ENCODE measurements at places on chromosomes 11 and 22. TPM values are rescaled to one million over a fixed set of nuclear protein-coding genes. Genes with fewer than 3 reads are reported as not detected.
A peak's percentile ranks its signal among the peaks of the same experiment; 100 is the strongest.

DNA sequence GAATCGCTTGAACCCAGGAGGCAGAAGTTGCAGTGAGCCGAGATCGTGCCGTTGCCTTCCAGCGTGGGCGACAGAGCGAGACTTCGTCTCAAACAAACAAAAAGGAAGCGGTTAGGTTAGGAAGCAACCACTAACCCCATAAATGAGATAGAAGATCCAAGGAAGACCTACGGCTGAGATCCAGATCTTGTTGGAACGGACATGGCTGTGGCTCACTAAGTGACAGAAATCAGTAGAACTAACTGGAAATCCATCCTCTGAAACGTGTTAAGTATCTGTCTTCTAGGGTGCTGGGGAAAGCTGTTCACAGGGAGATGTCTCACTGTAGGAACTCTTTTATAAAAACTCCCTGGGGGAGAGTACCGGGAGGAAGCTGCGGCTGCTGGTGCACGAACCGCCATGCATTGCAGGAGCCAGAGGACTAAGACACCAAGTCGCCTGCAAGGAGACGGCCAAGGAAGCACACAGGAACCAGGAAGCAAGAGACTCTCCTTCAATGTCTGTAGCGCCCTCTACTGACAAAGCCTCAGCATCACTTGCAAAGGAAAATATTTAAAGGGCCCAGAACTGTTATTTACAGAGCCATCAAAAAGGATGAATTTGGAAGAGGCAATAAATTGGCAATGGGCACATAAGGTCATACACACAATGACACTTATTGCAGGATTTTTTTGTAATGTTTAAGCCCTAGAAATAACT is 16.9 kb upstream of the SPTY2D1 start:
- DNase-seq, result peak; percentile 66
- H3K27ac ChIP-seq, result no peak overlapping the region
- H3K4me1 ChIP-seq, result no peaks in the 10 kb centered on the region
- H3K27me3 ChIP-seq, result no peaks in the 10 kb centered on the region
- no peak overlapping the region for H3K4me3 ChIP-seq
- no peaks in the 10 kb centered on the region for H3K36me3 ChIP-seq

DNA sequence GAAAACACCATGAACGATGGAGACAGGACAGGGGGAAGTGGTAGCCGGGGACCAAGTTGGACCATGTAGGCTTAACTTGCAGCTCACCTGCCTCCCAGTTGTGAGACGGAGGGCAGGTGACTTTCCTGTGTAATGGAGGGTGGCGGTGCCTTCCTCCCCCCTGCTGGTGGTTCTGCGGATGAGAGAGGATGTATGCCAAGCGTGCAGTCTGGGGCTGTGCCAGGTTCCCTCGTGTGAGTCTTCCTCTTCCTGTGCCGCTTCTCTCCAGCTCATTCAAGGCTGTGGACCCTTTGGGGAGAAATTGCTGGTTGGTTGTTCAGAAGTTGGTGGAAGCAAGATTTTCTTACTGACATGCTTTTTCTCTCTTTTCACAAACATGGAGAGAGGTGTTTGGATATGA is 35.1 kb downstream of the MPPED1 start:
- no peak for DNase-seq
- no peaks in the 10 kb centered on the region for H3K27me3 ChIP-seq
- no peaks in the 10 kb centered on the region for H3K4me1 ChIP-seq

GRCh38 chr11:21653951-21654421 is 538.9 kb upstream of the ANO5 start:
- no peak overlapping the region for H3K4me3 ChIP-seq
- H3K27ac ChIP-seq, result no peak overlapping the region
- H3K27me3 ChIP-seq, result no peaks in the 10 kb centered on the region
- H3K36me3 ChIP-seq, result no peaks in the 10 kb centered on the region
- DNase-seq, result no peak

- H3K27ac ChIP-seq, result no peak overlapping the region
- no peaks in the 10 kb centered on the region for H3K27me3 ChIP-seq
- DNase-seq, result no peak
- H3K4me3 ChIP-seq, result no peak overlapping the region
Measured at GRCh38 chr11:119307219-119307618, 9.7 kb downstream of the MCAM start.

HEPN1 gene
- not detected for total RNA-seq

Measured in colonic mucosa (tissue), 4 donors.